Fibroblast of skin of right quadriceps (primary cell): ENCODE measurements at places on chromosomes 2 and 18.

DNA sequence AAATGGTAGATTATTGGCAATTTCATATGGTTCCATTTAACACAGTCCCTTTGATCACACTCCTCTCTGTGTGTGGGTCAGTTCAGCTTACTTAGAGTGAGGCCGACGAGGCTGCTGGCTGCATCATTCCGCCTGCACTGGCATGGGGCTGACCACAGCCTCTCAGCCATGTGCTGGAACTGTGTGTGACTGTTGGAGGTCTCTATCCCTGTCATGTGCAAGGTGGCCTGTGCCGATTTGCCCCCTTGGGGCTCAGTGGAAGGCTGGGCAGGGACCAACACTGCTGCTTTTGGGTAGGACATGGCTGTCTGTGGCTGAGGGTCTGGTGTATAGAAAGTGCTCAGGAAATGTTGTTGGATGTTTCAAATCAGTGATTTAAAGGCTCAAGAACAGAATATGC lies 454.0 kb upstream of the HS6ST1 start:
- no peak for DNase-seq

GRCh38 chr2:237732070-237732469 lies 66.5 kb upstream of the RBM44 start:
- no peak for DNase-seq

- DNase-seq = no peak
Observed at GRCh38 chr2:200670313-200670712, 84.5 kb downstream of the AOX1 start.

- no peak for DNase-seq
Observed at GRCh38 chr18:45250479-45250878, 364.8 kb upstream of the SLC14A2 start.

- DNase-seq = no peak
Observed at GRCh38 chr2:84782717-84783442, 98.0 kb downstream of the TRABD2A start.

DNA sequence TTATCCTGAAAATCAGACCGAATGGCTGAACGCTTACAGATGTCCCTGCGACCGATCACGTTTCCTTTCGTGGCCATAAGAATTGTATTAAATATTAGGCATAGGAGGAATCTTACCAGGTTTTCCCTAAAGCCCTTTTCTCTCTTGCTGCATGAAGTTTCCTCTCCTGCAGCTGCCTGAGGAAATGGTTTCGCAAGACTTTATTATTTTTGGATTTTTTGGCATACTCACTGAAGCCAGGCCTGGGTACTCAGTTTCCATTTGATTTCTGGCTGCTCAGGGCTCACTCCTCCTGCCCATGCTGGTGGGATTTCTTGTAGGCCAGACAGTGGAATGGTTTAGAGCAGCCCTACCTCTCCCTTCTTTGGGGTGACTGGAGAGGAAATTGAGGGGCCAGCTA lies 114.0 kb downstream of the KLHL29 start:
- peak; percentile 22 for DNase-seq

DNA sequence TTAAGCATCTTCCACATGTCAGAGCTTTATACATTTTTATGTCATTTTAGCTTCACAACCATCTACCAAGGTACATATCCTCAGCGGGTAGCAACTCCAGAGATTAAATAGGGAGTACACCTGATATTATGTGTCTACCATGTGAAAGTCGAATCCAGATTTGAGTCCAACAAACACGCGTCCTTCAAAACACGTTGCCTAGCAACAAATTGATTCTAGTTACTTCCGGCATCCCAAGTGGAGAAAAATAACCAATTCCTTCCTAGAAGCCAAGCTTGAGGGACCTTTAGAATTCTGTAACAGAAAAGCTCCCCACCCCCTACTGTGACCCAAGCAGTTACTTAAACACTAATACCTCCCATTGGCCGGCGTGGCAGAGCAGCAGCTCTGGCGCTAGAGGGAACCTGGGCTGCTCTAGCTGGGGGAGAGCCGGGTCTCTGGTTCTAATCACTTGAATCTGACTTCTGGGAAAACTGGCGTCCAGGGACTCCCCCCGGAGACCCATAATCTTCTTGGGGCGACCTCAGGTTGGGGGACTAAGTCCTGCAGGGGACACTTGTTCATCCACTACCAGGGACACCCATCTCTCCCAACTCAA lies at the start of gene ERICH2:
Gene ERICH2 (plus strand): TSS at position 371 of the 598 bp plus-strand sequence. CDS start 304 bp downstream, outside the sequence.
- DNase-seq = peak; percentile 55

DNA sequence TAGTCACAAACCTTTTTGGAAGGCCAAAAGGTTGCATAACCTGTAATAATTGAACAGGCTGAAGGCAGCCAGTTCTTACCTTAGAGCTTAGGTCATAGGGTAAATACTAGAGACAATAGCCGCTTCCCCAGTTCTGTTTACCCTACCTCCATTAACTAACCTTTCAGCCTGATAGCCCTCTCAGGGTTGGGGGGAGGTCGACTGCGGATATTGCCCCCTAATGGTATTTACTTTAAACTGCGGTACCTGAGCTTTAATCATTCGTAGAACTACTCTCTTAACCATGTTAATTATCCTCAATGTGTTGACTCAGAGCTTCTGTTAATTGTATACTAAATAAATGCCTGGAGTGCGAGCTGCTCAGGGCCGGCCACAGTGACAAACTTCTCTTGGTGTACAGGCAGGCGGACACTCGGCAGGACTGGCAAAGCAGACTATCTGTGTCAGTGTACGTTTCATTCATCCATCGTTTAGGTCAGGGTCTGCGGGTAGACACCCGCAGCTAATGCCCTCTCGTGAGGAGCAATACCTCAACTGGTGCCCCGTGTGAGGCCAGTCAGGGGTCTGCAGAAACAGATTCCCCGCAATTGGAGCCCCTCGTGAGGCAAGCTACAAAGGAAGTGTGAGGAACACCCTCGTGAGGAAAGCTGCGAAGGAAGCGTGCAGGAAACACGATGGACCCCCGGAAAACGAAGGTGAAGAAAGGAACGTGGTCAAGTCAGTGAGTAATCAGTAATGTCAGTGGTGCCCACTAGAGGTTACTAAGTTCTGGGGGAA lies 115.3 kb upstream of the SCN7A start:
- DNase-seq = no peak

- DNase-seq = no peak
Observed at GRCh38 chr2:5985536-5986385, 293.6 kb downstream of the SOX11 start.

DNA sequence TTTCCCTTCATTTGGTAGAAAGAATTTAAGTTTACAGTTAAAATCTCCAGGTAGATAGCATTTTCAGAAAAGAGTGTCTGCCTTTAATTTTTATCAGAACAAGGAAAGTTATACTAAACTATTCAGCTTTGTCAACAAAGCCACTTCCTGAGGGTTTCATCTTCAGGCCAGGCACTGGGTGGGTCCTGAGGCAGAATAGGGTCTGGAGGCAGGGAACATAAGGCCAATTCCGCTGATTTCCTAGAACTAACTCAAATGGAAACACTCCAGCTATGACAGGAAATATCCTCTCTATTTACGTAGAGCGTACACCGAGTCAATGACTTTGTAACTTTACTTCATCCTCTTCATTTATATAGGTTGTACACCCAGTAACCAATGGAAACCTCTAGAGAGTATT lies 32.7 kb upstream of the FAM124B start:
- no peak for DNase-seq
